ENCODE measurements at places on chromosomes 3 and 15.

GRCh38 chr3:193095366-193095765 is 145.7 kb upstream of the PLAAT1 start:
- no peak for DNase-seq

DNA sequence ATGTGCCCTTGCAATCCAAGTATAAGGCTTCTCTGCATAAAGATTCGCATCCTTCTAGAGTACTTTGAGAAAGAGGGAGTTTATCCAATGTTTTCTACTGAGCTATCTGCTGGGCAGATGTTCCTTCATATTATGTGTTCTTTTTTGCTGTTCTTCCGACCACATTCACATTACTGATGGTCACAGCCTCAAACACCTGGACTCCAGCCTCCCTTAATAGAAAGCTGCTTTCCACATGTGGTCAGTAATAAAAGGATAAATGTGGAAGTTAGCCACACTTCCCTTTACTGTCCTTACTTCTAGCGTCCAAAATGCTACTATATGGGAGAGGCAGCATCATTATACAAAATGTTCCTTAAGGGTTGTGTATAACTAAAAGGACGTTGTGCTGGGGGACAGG is 116.9 kb downstream of the CD47 start:
- DNase-seq: no peak

DNA sequence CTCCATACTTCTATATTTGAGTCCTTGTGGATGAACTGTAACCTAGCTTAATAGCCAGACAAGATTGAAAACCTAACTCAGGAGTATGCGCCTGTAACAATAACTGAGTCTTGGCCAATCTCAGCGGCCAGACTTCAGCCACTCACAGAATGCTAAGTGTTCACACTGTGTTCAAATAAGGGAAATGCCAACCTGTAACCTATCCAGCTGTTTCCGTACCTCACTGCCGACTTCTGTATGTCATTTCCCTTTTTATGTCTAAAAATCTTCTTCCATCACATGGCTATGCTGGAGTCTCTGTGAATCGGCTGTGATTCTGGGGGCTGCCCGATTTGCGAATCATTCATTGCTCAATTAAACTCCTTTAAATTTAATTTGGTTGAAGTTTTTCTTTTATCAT is 169.2 kb downstream of the NFKBIZ start:
- DNase-seq: no peak

- no peak for DNase-seq
Measured at GRCh38 chr3:100368441-100368840, 32.4 kb downstream of the TOMM70 start.

- DNase-seq: no peak
Measured at GRCh38 chr3:149377408-149378364, at the start of gene TM4SF1. Gene TM4SF1, minus strand, starts transcription at chr3:149377649. Its CDS starts 102 bp downstream, at chr3:149377547.

DNA sequence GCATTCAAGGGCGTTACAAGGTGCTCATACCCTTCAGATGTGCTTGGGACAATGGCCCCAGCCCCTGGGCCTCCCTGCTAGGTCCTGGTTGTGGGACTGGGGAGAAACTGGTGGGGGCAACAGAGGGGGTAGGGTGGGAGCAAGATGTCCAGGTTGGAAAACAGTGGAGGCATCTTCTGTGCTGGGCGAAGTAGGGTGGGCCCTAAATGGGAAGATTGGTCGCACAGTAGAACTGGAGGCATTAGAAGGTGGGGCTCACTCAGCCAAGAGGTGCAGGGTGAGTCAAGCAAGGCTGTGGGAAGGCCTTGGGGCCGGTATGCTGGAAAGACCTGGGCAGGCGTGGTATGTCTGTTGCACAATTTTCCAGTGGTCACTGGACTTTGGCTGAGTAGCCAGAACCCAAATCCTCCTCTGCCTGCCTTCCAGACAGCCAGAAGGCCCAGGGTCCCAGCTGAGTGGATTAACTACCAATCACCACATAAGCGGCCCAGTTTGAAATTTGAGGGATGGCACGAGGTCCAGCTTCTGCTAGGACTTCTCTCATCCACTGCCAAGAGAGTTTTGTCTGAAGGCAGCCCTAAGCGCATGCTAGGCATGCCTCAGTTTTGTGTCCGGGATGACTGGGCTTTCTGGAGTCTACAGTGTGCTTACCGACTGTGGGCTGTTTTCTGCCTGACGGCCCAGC is 74.5 kb downstream of the LSM3 start:
- DNase-seq: no peak

DNA sequence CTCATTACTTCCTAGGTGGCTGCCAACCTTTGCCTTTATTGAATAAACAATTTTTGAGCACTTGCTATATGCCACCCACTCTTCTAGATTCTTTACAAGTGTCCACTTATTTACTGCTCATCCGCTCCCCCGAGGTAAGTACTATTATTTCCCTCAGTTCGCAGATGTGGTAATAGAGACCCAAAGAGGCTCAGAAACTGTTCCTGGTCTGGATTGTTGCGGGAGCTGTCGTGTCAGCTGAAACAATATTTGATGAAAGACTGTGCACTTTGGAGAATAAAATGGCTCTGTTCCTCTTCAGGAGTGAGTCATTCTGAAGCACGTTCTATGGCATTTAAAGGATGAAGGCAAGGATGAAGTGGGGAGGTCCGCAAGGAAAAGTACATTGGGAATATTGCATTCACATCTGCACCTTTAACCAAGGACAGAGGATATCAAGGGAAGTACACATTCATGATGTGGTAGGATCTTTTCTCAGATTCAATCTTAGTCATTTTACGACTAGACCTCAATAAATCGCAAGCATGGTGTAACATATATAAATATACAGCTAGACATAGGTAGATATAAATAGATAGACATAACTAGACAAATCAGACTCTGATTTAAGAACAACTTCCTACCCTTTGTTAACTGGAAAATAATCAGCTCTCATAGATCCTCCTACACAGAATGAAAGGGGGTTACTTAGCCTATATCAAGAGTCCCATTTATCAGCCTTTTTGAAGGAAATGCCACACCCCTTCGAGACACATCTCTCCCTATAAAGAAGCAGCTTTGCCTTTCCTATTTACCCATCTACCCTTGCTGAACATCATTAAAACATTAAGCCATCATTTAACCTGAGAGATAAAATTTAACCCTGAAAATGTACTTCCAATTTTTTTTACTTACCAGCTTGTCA is 70.3 kb downstream of the RORA start:
- DNase-seq: no peak

DNA sequence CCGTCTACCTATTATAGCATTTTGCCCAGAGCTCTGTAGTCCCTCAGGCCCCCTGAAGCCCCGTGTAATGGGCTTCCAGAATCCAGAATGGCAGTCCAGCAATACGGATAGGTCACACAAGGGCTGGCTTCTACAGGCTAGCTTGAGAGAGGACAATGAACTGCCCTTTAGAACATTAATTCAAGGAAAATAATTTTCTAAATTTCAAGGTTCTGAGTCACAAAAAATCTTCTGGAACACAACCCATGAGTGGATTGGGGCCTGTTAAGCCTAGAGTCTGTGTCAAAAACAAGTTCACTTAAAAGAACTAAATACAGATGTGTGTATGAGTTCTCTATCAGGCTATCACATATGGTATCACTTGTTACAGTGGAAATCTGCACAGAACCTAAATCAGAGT is 28.8 kb downstream of the DCP1A start:
- DNase-seq: no peak

- peak; percentile 54 for DNase-seq
Measured at GRCh38 chr15:99704444-99704838, 28.8 kb downstream of the LYSMD4 start.

DNA sequence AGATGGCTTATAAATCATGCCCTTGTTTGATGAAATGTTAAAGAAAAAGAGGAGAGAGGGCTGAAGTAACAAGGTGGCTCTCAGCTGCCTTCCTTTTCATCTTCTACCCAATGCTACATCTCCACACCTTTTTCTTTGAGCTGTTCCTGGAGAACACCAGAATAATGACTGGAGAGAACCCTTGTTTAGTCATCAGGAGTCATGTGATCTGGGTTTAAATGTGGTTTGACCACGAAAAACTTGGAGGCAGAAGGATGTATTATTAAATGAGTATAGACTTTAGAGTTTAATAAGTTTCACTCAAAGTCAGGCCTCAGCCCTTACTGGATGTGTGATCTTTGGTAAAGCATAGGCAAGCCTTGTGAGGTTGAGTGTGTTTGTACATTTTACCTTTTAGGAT is 230.3 kb upstream of the TBL1XR1 start:
- DNase-seq: no peak

- no peak for DNase-seq
Measured at GRCh38 chr15:52716536-52716935, 37.3 kb upstream of the ATOSA start.

- no peak for DNase-seq
Measured at GRCh38 chr3:13433912-13434311, 13.8 kb upstream of the NUP210 start.

- no peak for DNase-seq
Measured at GRCh38 chr3:136350132-136350531, 100.0 kb downstream of the PCCB start.

DNA sequence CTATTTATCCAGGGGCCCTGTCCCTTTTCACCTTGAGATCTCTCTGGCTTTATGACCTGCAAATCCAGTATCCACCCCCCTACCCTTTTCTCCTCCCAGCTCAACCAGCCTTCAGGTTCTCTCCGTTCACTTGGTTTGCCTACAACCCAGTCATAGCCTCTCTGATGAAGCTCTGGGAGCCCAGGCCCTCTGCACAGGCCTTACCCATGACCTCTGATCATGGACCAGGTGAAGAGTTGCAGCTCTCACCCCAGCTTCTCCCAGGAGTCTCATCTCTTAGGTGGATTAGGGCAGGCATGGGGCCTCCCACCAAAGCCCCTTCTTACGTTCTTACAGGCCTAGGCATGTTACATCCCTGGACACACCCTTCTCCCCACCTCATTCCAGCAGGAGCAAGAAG is 59.8 kb downstream of the EXOG start:
- no peak for DNase-seq

DNA sequence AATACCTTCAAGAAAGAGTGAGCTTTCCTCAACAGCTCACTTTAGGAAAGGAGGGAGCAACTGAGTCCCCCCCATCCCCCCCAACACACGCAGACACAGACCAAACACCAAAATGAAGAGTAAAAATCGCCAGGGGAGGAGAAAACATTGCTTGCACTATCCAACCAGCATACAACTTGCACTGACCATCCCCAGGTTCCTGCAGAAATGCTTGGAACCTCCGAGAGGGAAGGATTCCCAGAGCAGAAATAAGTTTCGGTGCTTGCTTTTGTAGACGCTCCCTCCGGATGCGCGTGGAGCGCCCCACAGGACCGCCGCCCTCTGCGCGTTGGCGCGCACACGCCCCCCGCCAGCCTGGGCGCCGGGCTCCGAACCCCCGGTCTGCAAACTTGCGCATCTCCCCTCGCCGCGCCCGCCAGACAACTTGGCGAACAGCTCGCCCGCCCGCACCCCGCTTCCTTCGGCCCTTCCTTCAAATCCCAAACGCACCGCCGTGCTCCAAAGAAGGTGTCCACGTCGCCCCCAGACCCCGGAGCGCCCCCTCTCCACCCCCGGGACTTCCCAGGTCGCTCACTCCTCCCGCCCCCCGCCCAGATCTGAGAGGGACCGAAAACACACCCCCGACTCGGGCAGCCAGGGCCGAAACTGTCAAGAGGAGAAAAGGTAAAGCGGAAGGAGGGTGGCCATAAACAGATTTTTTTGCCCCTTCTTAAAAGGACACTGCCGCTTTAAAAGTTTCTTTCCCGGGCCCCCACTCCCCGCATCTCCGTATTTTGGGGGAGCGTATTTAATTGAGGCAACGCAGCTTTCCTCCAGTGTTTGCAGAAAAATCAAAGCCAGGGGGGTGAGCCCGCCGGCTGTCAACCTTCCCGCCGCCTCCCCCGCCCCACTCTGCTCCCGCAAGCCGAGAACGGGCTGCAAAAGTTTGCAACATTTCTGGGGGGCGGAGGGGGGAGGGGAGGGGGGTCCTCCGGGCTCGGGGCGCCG is 859 bp downstream of the RORA start:
- no peak for DNase-seq

DNA sequence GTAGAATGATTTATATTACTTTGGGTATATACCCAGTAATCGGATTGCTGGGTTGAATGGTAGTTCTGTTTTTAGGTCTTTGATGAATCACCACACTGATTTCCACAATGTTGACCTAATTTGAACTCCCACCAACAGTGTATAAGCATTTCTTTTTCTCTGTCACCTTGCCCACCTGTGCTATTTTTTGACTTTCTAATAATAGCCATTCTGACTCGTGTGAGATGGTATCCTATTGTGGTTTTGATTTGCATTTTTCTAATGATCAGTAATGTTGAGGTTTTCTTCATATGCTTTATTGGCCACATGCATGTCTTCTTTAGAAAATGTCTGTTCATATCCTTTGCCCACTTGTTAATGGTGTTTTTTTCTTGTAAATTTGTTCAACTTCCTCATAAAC is 340.8 kb downstream of the PLOD2 start:
- DNase-seq: no peak

DNA sequence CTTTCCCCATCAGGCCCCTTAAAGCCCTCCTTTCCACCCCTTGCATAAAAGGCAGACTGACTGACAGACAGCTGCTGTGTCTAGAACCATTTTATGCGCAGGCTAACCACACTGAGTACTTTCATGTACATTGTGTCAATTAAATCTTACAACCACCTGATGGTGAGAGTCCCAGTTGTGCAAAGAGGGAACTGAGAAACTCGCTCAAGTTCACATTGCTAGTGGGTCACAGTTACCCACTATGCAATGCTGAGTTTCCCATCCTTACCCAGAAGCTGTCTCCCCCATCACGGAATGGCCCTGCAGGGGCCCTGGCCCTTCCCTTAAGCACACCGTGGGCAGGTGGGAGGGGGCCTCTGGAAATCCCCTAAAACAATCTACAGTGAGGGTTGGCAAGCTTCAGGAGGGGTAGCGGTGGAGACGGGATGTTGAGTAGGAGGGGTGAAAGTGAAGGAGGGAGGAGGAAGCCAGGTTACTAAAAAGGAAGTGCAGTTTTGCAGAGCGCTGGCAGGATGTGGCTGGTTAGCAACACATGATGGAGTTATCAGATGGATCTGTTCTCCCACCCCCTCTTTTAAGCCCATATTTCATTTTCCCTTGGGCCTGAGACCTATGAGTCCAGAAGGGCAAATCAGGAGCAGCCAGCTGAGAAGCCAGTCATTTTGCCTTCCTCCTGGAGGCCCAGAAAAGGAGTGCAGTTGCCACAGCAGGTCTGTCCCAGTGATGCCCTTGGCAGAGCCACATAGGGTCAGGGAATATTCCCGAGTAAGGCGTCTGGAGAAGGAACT is 30.0 kb downstream of the STARD5 start:
- no peak for DNase-seq

DNA sequence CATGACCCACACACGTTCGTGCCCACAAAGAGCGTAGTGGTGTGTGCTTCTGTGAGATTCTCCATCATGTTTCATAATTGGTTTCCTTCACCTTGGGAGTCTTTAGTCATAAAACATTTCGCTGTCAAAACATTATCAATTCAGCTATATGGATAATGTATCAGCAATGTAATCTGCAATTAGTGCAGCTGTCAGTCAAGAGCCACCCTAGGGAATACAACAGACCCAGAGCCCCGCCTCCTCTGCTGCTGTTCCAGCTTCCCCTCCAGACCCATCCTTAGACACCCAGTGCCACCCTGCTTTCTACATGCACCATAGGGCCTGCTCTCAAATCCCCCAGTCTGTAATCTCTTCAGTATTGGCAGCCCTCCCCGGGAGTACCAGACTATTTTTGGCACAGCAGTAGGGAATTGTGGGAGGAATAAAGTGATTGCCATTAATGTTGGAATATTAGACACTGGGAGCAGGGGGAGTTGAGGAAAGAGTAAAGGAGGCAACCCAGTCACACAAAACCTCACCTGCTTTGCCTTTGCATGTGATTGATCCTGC is 31.5 kb upstream of the C3orf80 start:
- DNase-seq: no peak

GRCh38 chr15:70153921-70154717 is 56.4 kb upstream of the TLE3 start:
- no peak for DNase-seq

GRCh38 chr3:4232798-4233197 is 70.4 kb upstream of the SETMAR start:
- DNase-seq: no peak
